T-cell (primary cell): ENCODE measurements at places on chromosomes 6 and 20.

DNA sequence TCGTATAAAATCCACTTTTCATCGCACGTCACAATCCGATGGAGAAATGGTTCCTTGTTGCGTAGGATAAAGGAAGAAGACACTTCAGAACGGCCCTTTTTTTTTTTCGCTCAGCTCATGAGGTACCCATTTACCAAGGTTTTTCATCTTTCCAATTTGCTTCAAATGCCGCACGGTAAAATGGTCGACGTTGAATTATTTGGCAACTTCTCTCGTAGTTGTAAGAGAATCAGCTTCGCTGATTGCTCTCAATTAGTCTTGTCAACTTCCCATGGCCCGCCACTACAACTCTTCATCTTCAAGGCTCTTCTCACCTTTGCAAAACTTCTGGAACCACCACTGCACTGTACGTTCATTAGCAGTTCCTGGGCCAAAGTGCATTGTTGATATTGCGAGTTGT, 28.8 kb downstream of the POM121L2 start:
- no peak for DNase-seq

DNA sequence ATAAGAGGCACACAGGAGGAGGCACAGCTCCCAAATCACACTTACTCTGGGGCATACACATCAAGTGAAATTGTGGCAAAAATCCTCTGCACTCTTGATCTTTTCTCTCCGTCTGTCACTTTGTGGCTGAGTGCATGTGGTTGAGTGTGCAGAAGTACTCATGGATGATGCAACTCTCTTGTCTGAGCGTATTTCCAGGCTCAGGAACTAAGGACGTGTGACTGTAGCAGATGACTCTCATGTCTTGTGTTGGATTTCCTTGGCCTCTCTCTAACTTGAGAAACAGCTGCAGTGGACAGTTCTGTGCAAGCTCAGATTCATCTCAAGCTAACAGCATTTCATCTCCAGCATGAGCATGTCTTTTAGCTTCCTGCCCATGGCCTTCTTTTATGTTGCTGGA, 245.4 kb upstream of the FLRT3 start:
- no peak for DNase-seq

- no peak for DNase-seq
These were observed 614.9 kb downstream of the DOK5 start for GRCh38 chr20:55090286-55090685.

DNA sequence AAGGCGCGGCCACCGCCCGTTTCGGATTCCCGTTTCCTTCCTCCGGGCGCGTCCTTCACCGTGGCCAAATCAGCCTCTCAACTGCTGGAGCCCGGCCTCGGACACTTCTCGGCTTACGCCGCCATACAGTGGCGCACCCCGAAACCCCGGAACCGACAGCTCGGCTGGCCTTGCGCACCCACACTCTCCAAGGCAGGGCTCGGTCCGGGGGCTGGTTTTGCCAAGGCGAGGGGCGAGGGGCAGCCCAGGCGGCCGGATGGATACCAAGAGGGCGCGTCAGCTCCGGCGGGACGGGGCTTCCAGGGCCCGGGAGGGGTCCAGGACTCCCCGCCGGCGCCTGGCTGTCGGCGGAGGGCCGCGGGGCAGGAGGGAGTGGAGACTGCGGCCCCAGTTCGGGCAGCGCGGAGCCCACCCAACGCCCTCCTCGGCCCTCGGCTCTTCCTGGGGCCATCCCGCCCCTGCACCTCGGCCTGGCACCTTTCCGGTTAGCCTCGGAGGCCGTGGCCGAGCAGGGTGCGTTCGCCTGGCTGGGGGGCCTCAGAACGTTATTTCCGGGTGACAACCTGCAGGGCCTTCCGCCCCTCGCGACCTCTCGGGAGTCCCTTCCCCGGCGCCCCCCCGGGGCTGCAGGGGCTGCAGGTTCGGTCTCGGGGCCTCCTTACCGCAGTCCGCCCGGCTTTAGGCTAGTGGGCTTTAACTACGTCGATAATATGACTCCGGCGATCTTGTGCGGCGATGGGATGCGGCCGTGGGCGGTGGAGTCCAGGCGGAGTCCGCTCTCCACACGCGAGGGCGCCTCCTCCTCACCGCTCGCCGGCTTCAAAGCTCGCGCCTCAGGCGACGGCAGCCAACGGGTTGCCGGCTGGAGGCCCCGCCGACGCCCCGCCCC, 697 bp upstream of the CEP43 start:
- peak; percentile 18 for DNase-seq

DNA sequence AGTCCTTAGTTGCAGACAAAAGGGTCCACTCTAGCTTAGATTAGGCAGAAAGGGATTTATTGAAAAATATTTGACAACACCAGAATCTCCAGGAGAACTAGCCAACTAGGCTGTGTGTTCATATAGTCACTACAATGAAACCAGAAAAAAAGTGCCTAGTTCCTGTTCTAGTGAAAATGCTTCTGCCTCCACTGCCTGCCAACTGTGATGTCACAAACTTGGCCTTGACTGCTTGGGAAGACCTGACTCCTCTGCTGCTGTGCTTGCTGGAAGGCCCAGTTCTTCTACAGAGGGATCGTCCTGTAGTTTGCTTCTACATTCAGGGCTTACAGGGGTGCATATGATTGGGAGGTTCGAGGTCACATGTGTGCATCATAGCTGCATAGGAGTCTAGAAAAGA, 40.3 kb upstream of the XRN2 start:
- DNase-seq, result no peak

- peak; percentile 60 for DNase-seq
These were observed 13.3 kb downstream of the ELOVL5 start for GRCh38 chr6:53335224-53335994.

DNA sequence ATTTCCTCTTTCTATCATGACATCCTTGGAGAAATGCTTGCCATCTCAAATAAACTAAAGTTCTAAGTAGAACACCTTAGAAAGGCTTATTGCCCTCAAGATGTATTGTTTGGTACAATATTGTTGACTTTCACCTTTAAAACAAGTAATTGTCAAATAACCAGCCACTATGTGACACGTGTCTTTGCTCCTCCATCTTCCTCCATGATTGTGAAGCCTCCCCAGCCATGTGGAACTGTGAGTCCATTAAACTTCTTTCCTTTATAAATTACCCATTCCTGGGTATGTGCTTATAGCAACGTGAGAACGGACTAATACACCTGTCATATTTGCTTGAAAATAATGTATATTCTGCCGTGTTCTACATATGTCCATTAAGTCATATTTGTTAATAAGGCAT, 126.5 kb downstream of the BMP5 start:
- DNase-seq, result no peak

- no peak for DNase-seq
These were observed 44.5 kb upstream of the IL20RA start for GRCh38 chr6:137089305-137089704.

DNA sequence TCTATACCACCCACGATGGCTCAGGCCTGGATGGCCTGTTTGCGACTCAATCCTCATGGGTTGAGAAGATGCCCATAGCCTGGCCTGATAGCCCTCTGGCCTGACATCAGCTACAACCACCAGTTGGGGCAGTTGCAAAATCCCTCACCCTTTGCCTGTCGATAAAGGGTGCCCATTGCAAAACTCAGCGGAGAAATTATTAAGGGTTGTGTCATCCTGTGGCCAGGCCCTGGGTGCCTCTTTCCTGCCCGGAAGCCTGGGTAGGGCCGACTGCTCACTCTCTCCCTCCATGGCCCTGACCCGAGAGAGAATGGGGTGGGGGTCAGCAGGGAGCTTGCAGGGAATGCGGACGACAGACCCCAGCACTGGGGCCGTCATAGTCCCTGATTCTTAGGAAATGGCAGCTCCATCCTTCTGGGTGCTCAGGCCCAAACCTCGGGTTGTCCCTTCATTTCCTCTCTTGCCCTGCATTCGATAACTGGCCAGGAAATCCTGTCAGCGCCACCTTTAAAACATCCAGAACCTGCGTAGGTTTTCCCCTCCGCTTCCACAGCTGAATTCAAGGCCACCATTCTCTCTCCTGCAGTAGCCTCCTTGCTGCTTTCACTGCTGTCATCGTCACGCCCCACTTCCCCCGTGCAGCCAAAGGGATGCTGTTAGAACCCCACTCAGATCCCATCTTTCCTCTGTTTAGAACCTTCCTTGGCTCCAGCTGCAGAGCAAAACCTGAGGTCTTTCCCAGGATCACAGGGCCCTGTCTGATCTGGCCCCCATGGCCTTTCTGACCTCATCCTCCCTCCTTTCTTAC, 31.1 kb downstream of the CEBPB start:
- no peak for DNase-seq

- DNase-seq, result no peak
These were observed 345.9 kb downstream of the ARHGAP18 start for GRCh38 chr6:129364037-129364436.

GRCh38 chr20:57649617-57650015, 29.4 kb upstream of the ZBP1 start:
- DNase-seq, result no peak

DNA sequence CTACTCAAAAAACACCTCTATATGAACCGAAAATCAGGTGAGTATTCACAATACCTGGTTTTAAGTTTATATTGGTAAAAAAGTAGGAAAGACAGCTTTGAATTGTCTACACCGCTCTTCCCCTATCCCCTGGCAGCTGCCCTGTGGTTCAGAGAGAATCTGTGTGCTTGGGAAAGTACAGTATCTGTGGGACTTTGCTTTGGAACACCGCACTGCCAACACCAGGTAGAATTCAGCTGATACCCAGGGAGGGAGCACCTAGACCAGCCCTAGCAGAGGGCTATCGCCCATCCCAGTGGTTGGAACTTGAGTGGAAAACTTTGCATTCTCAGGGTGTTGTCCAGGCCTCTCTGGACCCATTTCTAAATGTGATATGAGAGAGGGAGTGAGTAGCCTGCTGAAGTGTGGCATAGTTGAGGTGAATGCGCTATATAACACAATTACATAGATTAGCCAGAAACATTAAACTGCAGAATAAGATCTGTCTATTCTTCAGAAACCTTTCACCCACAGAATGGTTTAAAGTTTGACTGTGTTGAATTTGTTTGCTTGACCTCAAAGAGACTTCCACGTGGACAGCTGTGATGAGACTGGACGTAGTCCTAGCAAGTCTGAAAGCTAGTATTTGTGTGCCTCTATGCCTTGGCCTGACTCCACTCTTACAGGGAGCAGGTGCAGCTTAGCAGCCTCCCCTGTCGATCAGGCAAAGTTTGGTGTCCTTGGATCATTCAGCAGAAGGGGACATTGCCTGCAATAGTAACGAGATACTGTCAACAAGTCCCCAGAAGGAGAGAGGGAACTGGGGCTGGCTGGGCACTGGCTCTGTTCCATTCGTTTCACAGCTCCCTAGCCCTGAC, 11.5 kb upstream of the MPC1 start:
- no peak for DNase-seq

DNA sequence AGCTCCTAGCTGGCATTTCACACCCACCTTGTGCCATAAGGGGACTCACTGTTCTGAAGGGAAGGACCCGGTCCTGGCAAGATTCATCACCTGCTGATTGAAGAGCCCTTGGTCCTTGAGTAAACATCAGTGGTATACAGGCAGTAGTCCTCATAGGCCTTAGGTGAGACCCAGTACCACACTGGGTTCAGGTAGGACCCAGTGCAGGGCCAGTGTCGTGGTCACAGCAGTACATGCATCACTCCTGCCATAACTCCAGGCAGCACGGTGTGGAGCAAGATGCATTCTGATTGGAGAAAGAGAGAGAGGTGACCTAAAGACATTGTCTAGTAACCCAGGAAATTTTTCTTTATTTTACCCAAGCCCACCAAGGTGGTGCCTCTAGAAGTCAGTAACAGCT, 49.1 kb upstream of the THBS2 start:
- DNase-seq, result no peak

DNA sequence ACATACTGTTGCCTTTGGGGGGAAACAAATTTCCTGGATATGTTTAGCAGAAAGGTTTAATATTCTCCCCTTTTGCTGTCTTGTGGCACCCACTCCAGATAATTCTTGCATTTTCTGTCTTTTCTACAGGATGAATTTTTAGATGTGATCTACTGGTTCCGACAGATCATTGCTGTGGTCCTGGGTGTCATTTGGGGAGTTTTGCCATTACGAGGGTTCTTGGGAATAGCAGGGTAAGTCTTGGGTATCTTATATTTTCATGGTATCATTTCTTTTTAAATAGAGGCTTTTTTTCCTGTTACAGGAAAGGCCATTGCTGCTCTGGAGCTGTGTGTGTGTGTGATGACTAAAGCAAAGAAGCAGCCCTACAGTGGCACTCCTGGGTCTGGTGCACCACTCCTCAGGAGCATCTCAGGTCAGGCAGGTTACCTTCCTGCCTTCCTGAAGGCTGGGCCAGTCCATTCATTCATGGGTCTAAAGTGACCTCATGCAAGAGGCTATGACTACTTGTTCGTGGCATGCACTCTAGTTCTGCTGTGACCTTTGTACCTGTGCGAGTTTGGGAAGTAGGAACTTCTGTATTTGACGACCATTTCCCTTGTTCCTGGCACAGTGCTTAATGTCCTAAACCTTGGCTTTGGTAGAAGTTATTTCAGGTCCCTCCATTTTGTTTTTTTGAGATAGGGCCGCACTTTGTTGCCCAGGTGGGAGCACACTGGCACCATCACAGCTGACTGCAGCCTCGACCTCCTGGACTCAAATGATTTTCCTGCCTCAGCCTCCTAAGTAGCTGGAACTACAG, 2.2 kb downstream of the RAB5IF start:
- DNase-seq, result no peak

DNA sequence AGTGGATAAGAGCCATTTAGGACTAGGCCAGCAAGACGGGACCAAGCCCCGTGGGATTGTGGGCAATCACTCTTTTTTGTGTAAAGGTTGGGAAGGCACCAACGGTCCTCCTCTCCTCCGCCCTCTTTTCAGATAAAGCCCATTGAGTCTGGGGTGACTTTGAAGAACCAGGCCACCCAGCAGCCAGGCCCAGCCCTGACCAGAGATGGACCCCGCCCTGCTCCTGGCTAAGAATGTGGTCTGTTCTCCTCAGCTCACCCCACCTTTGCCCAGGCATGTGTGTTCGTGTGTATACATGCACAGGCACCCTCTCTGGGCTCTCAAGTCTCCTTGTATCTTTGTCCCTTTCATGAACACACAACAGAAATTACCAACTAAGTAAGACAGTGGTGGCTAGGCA, 9.1 kb downstream of the SDC4 start:
- DNase-seq, result no peak

GRCh38 chr6:116263353-116263752, 9.5 kb upstream of the TSPYL4 start:
- no peak for DNase-seq

- DNase-seq, result no peak
These were observed 2.3 kb upstream of the BMP6 start for GRCh38 chr6:7723554-7723953.

- DNase-seq, result no peak
These were observed 8.7 kb downstream of the TRIM38 start for GRCh38 chr6:25971187-25971821.

GRCh38 chr6:43075670-43076463, at the start of gene PTK7:
PTK7 (plus strand) TSS chr6:43076314; CDS start chr6:43076489, 175 bp downstream.
- DNase-seq, result peak; percentile 46

DNA sequence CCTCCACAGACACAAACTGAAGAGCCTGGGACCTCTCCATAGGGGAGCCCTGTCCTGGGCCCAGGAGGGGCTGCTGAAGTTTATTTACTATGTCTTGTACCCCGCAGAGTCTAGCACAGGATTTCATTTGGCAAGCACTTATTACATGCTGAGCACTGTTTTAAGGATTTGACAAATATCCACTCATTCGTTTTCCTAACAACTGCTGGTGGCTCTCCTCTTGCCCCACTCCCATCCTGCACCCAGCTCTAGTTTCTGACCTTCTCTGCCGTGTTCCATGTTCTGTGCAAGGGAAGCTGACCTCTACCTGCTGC, 127.0 kb upstream of the MAFB start:
- DNase-seq, result no peak
